ENCODE measurements at places on chromosomes 16 and 17.

GRCh38 chr16:10761373-10761772 lies 17.7 kb downstream of the NUBP1 start:
- no peak for DNase-seq

DNA sequence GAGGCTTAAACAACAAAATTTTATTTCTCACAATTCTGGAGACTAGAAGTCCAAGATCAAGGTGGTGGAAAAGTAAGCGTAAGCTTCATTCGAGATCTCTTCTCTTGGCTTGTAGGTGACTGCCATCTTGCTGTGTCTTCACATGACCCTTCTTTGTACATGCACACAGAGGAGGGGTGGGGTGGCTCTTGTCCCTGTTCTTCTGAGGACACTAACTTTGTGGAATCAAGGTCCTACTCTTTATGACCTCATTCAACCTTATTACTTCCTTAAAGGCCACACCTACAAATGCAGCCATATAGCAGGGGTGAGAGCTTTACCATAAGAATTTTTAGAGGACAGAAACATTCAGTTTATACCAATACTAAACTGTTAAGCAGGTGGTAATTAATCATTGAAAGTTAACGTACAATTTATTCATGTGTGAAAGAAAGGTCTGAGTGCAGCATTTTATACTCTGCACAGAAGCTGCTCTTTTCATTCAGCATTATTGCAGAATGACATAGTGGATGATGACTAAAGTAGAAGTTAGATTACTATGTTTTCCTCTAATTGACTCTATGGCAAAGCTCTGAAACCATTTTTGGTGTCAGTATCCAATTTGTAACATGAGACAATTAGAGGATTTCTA lies 139.9 kb upstream of the HLF start:
- DNase-seq = no peak

DNA sequence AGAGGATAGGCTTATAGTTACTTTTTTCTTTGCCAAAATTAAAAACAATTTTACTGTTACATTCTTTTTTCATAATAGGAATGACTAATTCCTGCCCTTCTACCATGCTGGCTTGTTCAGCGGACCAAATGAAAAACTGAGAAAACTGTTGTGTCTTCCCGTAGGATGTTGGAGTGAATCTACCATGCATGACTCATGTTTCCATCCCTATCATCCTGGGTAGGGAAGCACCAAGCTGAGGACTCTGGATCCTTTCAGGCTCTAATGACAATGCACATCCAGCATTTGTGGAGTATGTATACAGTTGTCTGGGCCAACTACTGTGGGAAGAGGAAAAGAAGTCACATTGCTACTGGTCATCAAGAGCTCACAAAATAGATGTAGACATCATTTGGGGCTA lies 41.1 kb upstream of the DHX8 start:
- peak; percentile 44 for DNase-seq

DNA sequence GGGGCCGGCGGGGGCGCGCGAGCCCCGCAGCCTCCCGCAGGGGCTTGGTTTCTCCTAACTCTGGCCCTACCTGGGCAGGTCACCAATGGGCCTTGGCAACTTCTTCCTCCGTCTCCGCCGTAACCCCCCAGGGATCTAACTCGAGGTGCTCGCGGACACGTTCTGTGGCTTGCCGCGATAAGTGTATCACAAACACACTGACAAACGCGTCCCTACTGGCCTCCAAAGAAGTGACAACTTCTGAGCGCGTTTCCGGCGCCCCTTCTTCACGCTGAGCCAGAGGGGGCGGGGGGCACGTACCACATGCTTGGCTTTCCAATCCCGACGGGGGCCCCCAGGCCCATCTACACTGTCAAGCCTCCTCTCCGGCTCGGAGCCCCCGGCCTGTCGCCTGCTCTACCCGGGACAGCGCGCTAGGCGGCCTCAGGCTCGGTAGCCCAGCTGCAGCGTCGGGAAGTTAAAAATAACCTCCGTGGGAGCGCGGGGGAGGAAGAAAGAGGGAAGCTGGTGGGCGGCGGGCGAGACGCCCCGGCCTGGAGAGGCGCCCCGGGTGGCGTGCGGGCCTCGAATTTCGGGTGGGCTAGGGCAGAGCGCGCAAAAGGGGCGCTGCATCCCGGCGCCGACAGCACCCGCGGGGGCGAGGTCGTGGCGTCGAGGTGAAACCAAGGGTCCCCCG lies 725 bp upstream of the SPHK1 start:
- DNase-seq = no peak

- peak; percentile 49 for DNase-seq
These were observed 1.5 kb downstream of the LRRC3C start for GRCh38 chr17:39928858-39929645.

DNA sequence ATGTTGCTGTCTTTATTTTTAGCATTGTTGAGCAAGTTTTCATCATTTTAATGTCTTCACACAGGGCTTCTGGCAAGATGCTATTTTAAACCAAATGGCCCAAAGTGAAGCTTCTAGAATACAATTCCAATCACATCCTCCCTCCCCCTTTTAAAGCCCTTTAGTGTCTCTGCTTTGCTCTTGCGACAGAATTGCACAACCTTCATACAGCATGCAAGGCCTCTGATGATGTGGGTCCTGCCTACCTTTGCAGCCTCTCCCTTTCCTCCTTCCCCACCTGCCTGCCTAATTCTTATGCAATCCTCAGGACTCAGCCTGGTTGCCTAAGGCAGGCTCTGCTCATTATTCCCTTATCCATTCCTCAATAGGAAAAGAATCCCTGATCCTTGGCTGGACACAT lies 381.7 kb downstream of the SLC39A11 start:
- DNase-seq = no peak

GRCh38 chr16:15973421-15973820 lies 24.0 kb downstream of the ABCC1 start:
- no peak for DNase-seq

DNA sequence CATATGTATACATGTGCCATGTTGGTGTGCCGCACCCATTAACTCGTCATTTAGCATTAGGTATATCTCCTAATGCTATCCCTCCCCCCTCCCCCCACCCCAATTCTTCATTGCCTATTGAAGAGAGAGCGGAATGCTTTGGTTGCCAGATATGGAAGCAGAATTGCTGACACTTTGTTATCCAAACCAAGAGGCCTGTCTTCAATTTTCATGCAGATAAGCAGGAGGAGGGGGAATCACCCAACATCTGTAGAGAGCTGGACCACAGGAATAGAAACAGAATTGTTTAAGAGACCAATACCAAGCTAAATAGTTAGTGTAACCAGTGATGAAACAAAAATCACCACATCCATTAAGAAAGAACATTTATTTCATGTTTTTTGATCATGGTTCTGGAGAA lies 7.1 kb downstream of the ASPA start:
- DNase-seq = no peak

- no peak for DNase-seq
These were observed 36.8 kb downstream of the ADCY7 start for GRCh38 chr16:50303041-50303604.

- no peak for DNase-seq
These were observed 85.2 kb downstream of the GLG1 start for GRCh38 chr16:74521691-74522090.
